NCI-H187 treated with DMSO at 0.1 percent for 48 hours (cell line): ENCODE measurements at places on chromosomes 1 and 21.

DNA sequence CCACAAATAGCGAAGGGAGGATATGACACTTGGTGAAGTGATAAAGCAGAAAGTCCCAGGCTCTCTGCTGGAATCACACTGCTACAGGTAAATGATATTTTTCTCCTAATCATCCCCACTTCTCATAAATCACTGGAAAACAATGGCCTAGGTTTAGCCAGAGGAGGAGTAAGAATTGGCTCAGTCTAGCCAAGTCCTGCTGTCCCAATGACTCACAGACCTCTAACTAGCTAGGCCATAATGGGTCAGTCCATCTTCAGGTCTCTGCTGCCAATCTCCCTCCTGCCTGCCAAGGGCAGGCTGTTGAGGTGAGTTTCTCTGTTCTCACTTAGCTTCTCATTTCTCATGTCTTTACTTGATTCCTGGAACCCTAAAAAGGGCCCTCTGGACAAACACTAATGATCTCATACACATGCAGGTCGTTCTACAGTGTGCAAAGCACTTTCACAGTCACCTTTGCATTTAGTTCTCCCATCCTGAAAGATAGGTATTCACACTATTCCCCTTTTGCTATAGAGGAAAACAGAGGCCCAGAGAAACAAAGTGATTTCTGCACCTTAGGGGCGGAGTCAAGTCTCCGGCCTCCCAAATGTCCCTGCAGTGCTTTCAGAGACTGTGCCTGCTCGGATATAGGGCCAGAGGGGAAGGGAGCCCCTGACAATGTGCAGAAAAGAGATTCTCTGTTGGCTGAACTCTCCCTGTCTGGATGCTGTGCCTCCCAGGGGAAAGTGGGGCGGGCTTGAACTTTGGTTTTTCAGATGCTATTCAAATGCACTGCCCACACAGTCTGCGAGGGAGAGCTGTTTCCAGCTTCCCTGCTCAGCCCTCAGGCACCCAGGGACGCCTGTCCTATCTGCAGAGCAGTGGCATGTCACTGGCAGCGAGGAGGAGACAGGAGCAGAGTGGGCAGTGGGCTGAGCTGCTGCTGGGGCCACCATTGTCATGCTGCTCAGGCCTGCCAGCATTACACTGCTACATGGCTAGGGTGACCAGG lies 3.9 kb upstream of the CDK18 start:
- DNase-seq, result no peak

- no peak for DNase-seq
Measured at GRCh38 chr1:61753998-61754508, 11.8 kb downstream of the PATJ start.

DNA sequence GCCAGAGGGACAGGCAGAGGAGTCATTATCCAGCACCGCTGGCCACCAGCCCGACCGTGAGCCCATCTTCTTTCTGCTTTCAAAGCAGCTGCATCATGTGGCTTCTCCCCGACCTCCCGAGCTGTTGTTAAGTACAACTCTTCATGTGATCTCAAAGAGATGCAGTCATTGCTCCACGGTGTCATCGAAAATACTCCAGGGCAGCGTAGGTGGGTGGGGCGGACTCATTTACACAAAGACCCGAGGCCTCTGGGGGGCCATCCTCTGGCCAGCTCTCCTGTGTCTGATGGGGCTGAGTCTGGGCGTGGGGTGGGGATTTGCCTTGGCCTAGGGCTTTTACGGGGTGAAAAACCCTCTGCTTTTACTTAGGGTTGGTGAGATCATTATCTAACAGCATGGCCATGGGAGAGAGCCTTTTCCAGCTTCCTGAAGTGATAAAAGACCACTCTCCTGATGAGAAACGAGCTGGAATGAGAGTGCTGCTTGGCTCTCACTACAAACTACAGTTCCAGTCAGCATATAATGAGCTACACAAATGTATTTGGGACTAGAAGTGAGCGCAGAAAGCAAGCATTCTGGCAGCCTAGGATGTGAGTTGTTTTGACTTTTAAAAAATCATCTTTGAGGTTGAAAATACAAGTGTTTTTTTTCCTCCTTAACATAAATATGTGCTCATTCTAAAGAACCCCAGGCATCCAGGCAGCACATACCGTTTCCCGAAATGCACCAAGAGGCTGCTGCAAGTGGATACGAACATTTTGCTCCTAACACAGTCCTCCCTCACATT lies 165.0 kb downstream of the RHOU start:
- DNase-seq, result no peak

- DNase-seq, result no peak
Measured at GRCh38 chr1:16075337-16076030, 2.0 kb upstream of the FAM131C start.

GRCh38 chr21:25895565-25896205 lies 160.9 kb downstream of the GABPA start:
- DNase-seq, result no peak

- no peak for DNase-seq
Measured at GRCh38 chr1:3672971-3673361, 20.6 kb downstream of the TP73 start.

DNA sequence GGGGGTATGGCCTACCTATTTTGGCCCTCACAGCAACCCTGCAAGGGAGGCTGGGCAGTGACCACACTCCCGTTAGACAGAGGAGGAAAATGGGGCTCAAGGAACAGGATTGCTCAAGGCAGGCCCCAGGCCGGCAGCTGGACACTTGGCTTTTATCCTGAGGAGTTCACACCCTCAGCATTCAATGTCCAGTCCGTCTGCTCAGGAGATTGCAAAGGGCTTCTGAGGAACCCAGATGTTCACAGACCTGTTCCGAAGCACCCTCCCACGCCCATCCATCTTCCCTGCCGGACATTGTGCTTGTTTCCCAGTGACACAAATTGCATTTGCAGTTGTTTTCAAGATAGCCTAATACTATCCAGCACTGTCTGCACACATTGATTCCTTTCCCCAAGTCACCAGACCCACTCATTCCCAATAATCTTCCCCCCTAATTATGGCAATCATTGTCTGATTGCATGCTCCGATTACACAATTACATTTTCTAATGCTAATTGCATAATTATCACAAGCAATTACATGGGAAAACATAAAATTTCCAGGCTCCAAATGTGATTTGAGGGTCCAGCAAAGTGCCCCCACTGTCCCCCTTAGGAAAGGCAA lies 4.3 kb upstream of the UBL4B start:
- no peak for DNase-seq

- DNase-seq, result no peak
Measured at GRCh38 chr1:8680664-8681650, 136.5 kb downstream of the RERE start.

- no peak for DNase-seq
Measured at GRCh38 chr1:92882819-92883218, 51.0 kb downstream of the RPL5 start.

DNA sequence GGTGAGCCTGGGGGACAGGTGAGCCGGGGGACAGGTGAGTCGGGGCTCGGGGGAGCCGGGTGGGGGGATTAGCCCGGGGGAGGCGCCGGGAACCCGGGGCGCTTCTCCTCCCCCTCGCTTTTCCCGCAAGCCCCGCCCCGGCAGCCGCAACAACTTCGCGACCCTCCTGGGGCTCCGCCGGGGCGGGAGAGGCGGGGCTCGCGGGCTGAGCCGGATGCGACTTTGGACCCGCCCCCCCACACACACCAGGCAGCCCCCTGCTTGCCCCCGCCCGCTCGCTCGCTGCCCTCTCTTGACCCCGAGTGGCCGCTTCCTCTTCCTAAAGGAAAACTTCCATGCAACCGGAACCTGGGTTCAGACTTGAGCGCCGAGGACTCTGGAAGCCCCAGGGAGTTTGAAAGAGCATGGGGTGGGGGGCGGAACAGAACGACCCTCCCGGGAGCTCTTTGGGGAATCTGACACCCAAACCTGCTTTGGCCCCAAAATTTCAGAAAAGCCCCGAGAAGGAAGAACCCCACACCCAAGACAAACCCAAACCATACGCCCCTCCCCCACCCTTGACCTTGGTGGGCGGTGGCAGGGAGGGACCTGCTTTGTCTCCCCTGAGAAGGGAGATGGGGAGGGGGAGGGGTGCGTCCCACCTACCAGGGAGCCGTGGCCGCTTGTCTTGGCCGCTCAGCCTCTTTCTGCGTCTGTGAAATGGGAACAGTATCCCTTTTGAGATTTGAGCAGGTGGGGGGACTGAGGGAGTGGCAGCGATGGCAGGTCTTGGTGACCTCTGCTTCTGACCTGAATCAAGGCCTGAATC lies 550 bp downstream of the ARHGEF16 start:
- DNase-seq, result no peak

- no peak for DNase-seq
Measured at GRCh38 chr1:114024049-114024448, 44.8 kb downstream of the OLFML3 start.

GRCh38 chr1:25067518-25068251 lies 137.6 kb upstream of the RUNX3 start:
- DNase-seq, result no peak

GRCh38 chr1:24875991-24876506 lies 54.0 kb downstream of the RUNX3 start:
- no peak for DNase-seq

GRCh38 chr21:26282058-26282457 lies 111.5 kb upstream of the APP start:
- no peak for DNase-seq

- no peak for DNase-seq
Measured at GRCh38 chr1:179663810-179664209, 72.2 kb downstream of the TDRD5 start.

DNA sequence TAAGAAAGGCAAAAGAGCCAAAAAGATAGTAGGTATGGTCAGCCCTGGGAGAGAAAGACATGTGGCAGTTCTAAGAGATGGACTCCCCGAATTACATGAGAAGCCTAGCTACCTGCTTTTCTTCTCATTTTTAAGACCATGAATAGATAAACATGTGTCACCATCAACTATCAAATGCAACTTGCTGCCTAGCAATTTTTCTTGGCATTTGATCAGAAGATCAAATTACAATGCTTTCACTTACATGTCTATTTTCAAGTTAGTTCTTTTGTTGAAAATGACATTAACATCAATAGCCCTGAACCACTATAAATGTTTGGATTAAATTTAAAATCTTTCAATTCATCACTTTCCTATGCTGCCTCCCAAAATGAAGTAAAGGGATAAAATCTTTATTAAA lies 212.3 kb downstream of the HHIPL2 start:
- no peak for DNase-seq

GRCh38 chr1:54047384-54048305 lies 5.4 kb downstream of the TMEM59 start:
- DNase-seq, result no peak

DNA sequence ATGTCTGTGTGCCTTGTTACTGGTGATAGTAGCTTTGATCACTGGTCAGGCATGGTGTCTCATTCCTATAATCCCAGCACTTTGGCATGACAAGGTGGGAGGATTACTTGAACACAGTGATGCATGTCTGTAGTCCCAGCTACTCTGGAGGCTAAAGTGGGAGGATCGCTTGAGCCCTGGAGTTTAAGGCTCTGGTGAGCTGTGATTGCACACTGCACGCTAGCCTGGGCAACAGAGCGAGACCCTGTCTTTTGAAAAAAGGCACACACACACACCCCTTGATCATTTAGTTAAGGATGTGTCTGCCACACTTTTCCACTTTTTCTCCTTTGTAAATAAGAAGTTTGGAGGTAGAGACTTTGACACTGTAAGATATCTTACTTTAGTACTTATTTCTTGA lies 15.1 kb downstream of the MIGA1 start:
- DNase-seq, result no peak

DNA sequence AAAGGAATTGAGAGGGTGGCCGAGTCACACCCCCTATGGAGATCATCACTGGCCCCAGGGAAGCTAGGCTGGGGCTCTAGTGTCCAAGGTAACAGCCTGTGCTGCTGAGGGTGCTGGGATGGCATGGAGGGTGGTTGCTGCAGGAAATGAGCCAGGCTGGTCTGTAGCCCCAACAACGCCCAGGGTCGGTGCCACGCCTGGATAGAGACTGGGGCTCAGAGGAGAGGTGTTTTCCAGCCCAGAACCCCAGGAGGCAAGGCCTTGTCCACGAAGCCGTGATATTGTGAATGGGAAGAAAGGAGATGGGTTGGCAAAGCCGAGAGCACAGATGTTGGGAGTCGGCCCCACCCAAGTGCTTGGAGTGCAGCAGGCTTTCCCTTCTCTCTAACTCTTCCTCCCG lies 68.9 kb upstream of the ACTRT2 start:
- DNase-seq, result no peak

GRCh38 chr1:248366609-248367008 lies 5.1 kb downstream of the OR2T4 start:
- DNase-seq, result no peak

- DNase-seq, result no peak
Measured at GRCh38 chr1:180527101-180527669, 24.8 kb upstream of the ACBD6 start.

GRCh38 chr1:34408011-34408410 lies 231.3 kb downstream of the C1orf94 start:
- no peak for DNase-seq

DNA sequence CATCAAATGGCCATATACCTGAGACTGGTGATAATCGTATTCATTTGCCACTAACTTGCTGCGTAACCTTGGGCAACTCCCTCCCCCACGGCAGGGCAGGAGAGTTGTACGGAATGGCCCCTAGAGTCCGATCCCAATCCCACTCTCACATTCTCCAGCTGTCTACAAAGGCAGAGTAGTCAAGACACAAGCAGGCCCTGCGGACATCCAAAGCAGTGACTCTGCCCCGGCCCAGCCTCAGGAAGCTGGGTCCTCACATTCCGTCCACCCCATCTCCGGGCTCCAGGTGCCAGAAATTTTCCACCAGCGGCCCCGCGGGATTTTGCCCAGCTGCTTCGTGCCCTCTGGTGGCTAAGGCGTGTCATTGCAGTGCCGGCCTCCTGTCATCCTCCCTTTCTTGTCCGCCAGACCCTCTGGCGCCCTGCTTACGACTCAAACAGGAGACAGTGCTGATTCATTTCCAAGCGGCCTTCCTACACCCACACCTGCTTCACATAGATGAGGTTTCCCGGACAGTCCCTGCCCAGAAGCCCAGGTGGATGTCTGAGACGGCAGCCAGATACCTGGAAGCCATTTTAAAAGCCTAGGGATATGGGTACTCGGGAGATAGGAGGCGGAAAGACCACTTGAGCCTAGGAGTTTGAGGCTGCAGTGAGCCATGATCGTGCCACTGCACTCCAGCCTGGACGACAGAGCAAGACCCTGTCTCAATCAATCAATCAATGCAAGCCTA lies 2.9 kb upstream of the S100A2 start:
- peak; percentile 90 for DNase-seq

DNA sequence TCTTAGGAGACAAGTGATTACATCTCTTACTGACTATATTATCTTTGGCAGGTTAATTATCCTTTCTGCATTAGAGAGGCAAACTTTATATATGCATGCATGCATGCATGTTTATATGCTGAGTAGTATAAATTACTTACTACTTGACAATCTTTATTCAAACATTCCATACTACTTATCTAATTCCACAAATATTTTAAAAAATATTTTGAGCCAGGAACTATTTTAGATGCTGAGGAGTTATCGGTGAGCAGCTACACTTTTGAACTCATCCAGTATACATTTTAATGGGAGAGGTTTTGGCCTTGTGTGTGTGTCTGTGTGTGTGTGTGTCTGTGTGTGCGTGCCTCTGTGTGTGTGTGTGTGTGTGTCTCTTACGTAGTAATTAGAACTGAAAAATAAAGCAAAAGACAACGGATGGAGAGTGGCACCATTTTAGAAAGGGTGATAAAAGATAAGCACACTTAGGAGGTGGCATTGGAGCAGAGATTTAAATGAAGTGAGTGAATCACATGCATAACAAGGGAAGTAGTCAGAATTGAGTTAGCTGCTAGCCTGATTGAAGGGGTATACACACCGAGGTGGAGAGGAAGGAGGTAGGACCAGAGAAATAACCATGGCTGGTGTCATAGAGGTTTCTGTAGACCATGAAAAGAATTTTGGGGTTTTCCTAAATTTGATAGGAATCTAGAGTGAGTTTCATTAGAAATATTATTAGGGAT lies 1488.4 kb downstream of the MRPL39 start:
- DNase-seq, result no peak
